Pulmonary artery endothelial cell (primary cell): ENCODE measurements at places on chromosomes 7 and 10. TPM values are rescaled to one million over a fixed set of nuclear protein-coding genes. Genes with fewer than 3 reads are reported as not detected.

DNA sequence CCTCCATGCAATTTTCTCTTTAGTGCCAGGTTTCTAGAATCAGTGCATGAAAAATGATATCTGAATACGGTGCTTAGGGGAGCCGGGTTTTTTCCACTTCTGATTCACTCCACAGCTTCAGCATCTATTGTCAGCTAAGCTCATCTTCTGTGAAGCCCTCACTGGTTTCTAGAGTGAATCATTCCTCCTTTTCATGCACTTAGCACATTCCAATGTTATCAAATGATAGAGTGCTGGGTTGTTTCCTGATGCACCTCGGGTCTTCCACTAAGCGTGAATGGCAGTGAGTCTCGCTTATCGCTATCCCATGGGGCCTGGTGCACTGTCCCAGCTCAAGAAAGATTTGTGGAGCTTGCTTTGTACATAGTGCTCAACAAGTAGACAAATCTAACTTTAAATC lies 170.9 kb upstream of the RHEB start:
- no peak for DNase-seq

DNA sequence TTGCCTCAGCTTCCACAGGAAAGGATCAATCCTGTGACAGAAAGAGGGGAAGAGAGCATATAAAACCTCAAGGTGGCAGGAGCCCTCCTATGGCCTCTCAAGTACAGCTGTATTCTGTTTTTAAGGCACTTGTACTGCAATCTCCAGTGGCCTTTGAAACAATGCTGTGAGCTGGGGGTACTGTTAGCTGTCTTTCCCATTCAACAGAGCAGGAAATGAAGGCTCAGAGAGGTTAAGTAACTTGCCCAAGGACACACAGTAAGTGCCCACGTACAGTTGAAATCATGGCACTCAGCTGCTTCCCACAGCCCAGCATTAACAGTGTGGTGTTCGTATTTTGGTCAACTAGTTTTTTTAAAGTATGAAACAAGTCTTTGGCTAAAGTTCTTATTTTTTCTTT lies 34.0 kb downstream of the DUSP5 start:
- no peak for DNase-seq

GRCh38 chr7:77425101-77426051 lies 9.2 kb upstream of the GSAP start:
- DNase-seq: no peak

DNA sequence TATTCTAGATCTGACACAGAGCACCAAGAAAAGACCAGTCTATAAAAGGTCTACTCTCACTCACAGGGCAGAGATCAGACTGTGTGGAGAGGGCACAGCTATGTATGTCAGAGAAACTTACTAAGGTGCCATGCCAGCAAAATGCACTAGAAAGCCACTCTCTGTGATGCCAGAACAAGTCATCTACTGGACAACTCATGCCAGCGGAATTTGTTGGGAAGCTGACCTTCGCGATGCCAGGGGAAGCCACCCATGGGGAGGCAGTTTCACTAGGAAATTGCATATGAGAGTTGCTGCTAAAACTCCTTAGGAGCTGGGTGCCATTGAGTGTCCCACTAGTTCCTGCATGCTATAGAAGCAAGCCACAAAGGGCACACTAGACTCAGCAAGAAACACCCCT lies 58.5 kb downstream of the MICU1 start:
- DNase-seq: no peak

DNA sequence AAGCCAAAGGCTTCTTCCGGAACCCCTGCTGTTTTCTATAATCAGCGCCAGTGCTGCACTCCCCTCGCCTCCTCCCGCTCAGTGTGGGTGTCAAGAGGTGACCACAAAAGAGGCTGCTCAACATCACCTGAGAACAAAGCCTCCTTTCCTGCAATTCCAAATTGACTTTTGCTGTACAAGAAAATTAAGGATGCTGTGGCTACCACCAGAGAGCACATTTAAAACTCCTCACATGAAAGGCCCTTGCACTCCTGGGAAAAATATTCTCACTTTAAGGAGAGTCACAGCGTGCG lies 96.4 kb downstream of the HIPK2 start:
- DNase-seq: no peak

GHRHR gene
- not detected in 2 replicates for total RNA-seq

CCDC172 gene
- total RNA-seq: not detected in 2 replicates
